DMS79 treated with DMSO at 0.1 percent for 48 hours (cell line): ENCODE measurements at places on chromosomes 1 and 21.
A peak's percentile ranks its signal among the peaks of the same experiment; 100 is the strongest.

DNA sequence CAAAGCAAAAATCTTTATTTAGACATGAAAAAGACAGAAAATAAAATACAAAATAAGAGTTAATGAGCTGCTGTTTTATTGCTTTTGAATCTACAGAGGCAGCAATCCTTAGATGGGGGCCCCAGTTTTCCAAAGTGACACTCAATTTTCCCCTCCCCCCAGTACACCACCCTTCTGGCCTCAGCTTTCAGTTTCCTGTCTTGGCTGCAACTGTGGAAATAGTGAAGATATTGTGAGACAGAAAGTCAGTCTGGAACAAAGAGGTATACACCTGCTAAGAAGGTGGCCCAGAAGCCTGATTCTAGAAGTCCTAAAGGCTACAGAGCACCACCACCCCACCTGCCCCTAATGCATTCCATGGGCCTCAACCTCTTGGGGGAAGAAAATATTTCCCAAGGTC is 1.1 kb upstream of the MTMR11 start:
- DNase-seq = no peak

- no peak for DNase-seq
Measured at GRCh38 chr1:193519922-193520321, 333.5 kb upstream of the B3GALT2 start.

- DNase-seq = peak; percentile 28
Measured at GRCh38 chr1:154837672-154838171, 32.4 kb downstream of the KCNN3 start.

GRCh38 chr1:207282496-207283380 is 38.7 kb upstream of the CD55 start:
- DNase-seq = no peak

- no peak for DNase-seq
Measured at GRCh38 chr1:208061118-208061517, 150.2 kb upstream of the CD34 start.

DNA sequence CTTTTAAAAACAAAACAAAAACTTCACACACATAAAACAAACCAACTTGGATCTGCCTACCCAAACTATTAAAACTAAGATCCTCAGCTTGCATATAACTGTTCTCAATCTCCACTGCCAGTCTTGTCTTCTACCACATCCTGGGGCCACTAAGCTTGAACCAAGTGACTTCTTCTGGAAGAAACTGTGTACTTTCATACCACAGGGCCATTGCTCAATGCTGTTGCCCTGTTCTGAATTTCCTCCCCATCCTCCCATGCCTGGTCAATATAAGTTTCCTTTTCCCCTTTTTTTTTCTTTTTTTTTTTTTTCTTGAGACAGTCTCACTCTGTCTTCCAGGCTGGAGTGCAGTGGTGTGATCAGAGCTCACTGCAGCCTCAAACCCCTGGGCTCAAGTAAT is 109.9 kb downstream of the KIAA0319L start:
- no peak for DNase-seq

DNA sequence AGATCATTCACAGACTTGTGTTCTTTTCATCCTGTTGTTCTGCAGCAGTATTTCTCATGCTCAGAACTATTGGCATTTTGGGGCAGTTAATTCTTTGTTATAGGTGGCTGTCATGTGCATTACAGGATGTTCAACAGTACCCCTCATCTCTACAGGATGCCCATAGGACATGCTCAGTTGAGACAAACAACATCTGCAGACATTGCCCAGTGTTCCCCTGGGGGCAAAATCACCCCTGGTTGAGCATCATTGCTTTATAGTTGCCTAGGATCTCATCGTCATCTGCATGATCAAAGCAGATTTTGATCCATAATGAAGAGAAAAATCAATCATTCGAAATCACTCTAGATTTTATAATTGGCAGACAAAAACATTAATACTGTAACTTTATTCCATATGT is 222.5 kb upstream of the CACYBP start:
- no peak for DNase-seq

DNA sequence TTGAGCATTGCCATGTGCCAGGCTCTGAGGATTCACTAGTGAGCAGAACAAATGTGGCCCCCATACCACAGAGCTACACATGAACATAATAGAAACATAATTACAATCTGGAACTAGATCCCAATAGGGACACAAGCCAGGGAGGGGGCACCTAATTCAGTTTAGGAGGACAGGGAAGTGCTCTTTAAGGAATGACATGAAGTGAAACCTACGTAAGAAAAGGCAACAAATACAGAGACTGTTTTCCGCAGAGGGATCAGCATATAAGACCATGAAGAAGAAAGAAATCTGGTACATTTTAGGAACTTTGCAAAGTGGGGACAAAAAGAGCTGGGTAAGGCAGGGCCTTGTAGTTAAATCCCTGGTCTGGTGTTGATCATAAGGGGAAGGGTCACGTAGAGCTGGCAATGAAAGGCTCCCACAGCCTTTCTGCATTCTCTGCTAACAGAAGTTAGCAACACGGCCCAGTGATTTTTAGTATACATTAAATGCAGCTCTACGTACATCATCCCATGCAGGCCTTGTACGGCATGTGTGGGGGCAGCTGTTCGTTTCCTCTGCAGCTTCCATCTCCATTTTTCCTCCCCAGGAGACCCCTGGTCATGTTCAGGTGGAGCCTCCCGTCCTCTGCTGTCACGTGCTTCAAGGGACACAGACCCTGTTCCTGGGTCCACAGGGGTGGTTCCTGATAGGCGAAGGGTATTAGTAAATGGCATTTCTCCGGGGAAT is 26.8 kb upstream of the SLC30A1 start:
- no peak for DNase-seq

DNA sequence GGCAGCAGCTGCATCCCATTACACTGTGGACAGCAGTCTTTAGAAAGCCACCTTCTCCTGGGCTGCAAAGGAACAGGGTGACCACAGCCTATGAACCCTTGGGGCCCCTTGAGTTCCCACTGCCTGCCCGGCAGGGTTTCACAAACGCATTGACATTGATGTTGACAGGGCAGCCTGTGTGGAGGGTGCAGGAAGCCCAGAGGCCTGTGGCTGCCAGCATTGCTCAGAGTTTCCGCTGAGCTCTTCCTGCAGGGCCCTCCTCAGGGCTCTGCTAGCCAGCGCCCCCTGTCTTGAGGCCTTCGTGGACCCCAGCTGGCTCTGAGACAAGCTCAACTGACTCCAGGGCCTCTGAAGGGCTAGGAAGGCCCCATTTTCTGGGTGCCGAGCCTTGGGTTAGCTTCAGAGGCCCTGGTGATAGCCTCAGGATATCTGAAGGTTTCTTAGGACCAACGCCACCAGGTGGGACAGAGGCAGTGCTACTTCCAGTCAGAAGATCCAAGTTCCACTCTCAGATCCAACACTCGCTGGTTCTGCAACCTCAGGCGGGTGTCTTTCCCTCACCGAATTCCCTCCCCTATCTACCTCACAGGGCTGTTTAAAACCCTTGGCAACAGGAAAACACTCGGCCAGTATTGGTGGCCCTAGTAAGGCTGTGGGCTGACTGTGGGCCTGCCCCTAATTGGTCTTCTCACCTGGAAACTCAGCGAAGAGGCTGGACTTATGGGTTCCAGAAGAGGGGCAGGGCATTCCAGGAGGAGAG is 27.2 kb upstream of the EPS8L3 start:
- DNase-seq = no peak

GRCh38 chr1:91015358-91015780 is 6.5 kb downstream of the ZNF644 start:
- no peak for DNase-seq

DNA sequence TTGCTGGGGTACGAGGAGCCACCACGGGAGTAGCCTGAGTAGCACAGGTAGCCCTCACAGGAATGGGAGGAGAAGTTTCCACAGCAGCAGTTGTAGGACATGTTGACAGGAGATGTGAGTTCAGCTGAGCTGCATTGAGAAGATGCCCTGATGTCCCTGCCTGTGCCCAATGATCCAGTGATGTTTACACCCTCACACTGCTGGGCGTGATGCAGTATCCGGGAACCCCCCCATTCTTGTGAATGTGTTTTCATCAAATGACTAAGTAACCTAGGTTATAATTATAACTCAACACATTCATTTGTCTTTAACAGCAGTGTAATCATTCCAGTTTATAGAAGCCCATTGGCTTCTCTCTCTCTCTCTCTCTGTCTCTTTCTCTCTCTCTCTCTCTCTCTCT is at the start of gene KRTAP23-1:
Gene KRTAP23-1, minus strand, starts transcription at position 101 of the 400 bp plus-strand sequence. Its CDS starts 0 bp downstream, at position 101.
- no peak for DNase-seq
